Esophagus squamous epithelium (tissue), 5 donors: ENCODE measurements at places on chromosomes 11 and 22.

DNA sequence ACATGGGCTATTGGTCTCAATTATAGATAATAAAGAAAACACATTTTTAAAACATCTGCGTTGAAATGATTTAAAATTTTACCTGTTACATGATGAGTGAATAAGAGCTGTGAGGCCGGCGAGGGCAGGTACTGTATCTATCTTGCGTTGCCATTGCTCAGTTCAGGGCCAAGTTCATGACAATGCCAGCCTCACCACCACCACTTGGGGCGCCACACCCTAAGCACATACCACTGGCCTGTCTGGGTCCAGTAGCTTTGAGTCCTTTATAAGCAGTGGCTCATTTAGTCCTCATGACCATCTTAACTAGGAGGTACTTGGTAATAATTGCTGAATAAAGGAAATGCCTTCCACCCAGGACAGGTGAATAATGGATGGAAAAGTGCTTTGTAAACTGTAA lies 14.5 kb upstream of the MB start:
- no peak for DNase-seq

DNA sequence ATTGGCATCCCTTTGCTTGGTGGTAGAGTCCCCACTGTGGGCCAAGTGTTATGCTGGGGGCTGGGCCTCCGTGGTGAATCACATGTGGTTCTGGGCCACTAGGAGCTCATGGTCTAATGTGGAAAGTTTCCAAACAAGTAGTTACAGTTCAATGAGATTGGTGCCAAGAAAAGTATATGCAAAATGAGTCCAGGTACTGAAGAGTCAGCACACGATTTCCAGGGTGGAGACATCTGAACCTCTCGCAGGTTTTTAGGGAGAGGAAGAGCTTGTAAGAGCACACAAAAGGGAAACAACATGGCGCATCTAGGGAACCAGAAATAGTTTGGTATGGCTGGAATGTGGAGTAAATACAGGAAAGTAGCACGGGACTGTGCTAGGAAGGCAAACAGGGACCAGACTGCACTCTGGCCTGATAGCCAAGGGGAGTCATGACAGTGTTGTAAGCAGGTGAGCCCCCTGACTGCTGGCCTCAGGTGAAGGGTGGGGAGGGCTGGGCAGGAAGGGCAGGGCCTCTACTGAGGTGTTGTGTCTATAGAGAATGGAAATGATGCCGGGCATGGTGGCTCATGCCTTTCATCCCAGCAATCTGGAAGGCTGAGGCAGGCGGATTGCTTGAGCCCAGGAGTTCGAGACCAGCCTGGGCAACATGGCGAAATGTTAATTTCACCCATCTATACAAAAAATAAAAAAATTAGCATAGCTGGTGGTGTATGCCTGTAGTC lies 12.6 kb downstream of the POLR2F start:
- no peak for DNase-seq

DNA sequence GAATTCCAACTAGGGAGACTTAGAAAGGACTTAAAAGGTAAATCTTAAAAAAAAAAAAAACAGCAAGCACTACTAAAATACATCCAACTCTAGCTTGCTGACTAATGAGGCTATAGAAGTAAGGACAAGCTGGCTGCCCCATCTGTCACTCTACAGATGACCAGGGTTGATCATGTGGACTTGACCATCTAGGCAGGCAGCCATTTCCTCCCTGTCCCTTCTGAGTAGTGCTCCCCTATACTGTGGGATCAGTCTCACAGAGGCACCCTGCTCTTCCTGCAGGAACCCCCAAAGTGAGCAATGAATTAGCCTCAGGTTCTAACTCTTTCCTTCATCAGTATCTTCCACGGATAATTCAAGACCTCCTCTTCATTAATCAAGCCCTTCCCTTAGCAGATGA lies 12.3 kb downstream of the SLC1A2 start:
- no peak for DNase-seq

- DNase-seq = no peak
Observed at GRCh38 chr11:3104961-3105790, 48.0 kb upstream of the CARS1 start.

- DNase-seq = no peak
Observed at GRCh38 chr22:45292731-45293442, 8.1 kb downstream of the UPK3A start.

GRCh38 chr11:15446929-15447328 lies 332.2 kb downstream of the INSC start:
- DNase-seq = no peak

- DNase-seq = no peak
Observed at GRCh38 chr11:11294551-11294855, 58.5 kb downstream of the CSNK2A3 start.

DNA sequence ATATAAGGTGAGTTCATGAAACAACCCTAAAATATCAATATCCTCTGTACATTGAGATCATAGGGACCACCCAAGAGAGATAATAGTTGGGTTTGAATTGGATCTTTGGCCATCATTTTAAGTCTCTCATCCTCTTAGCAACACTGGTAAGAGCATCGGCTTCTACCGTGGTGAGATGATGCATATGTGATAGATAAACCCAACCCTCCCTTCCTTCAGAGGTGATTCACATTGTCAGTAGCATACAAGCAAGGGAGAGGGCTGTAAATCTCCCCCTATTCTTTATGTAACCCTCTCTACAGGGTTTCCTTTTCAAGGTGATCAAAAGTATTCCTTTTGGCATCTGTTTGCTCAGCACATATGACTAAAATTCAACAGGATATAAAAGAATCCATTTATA lies 102.4 kb upstream of the MTMR2 start:
- DNase-seq = no peak

- DNase-seq = no peak
Observed at GRCh38 chr11:64854534-64855502, 10.4 kb upstream of the CDC42BPG start.

GRCh38 chr11:108886660-108887009 lies 221.8 kb downstream of the DDX10 start:
- no peak for DNase-seq

DNA sequence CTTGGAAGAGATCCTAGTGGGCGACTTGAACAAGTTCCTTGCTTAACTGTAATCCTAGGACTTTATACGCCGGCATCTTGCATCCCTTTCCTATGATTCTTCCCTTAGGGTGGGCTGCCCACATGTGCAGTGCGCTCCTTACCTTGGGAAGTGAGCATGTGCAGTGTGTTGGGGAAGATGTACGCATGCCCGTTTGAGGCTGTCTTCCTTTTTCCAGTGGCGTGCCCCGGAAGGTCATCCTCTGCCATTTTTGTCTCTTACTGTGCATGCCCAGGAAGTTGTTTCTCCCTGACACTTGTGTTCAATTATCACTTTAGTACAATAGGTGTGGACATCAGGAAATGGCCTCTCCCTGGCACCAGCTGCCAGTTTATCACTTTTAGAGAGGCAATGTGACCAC lies 936.5 kb downstream of the TBC1D22A start:
- DNase-seq = no peak

DNA sequence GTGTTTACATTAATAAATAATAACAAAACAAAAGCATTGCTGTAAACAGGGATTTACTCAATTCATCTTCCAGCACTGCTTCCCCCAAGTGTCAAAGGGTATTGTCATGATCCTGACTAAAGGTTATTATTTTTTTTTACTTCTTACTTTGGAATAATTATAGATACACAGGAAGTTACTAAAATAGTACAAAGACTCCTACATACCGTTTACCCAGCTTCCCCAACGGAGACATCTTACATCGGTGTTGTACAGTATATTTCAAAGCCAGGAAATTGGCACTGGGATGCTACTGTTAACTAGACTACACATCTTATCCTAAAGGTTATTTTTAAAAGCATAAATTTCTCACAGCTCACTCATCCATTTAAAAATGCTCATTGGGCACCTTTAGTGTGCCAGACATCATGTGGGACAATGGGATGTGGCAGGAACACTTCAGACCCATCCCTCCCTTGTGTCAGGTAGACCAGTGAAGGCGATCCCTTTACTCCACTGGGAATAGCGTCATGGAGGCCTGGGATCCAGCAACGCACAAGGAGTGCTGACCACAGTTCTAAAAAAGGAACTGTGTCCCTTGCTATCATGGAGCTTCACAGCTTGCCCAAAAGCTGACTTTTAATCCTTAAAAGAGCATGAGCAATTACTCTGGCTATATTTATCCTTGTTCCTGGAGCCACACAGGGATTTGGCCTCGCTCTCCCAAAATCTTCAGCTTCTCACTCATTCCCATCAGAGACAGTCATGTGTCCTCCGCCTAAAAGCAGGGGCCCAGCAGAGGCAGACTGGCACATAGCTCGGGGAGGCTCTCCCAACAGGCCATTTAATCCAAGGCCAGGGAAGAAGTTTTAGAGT lies 3.1 kb upstream of the IRAG1 start:
- no peak for DNase-seq

DNA sequence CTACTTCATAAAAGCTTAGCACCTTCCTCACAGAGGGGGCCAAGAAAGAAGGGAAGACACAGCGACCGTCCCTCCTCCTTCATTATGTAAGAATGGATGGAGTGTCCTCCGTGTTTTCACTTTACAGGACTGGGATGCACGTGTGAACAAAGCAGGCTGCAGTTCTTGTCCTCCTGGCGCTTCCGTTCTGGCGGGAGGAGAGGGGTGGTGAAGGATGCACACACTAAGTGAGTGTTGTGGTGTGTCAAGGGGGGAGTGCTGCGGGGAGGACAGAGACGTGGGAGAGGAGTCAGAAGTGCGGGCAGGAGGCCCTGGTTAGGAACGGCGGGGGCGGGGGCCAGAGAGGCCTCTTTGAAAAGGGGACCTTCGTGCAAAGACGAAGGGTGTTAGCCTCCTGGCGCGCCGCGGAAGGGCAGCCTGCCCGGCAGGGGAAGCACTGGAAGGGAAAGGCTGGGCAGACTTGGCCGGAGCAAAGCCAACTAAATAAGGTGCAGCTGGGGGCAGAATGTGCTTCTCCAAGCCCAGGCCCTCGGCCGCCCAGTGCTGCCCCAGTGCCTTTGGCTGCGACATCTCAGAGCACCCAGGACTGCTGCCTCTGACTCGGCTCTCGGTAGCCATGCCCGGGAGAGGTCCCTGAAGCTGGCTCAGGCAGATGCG lies 27.0 kb upstream of the IGSF9B start:
- no peak for DNase-seq

GRCh38 chr11:123186286-123186685 lies 8.8 kb downstream of the CLMP start:
- no peak for DNase-seq
